ENCODE measurements at places on chromosomes 3 and 15. TPM values are rescaled to one million over a fixed set of nuclear protein-coding genes. Genes with fewer than 3 reads are reported as not detected.
A peak's percentile ranks its signal among the peaks of the same experiment; 100 is the strongest.

The TMC3 gene
- not detected for total RNA-seq

GRCh38 chr3:194989241-194989640, 281.7 kb downstream of the XXYLT1 start:
- DNase-seq = no peak

GRCh38 chr3:181899702-181900101, 188.0 kb downstream of the SOX2 start:
- peak; percentile 18 for DNase-seq

GRCh38 chr15:67746450-67746849, 78.9 kb upstream of the SKOR1 start:
- DNase-seq = no peak

- DNase-seq = no peak
These were observed 130.1 kb upstream of the LINGO1 start for GRCh38 chr15:77762747-77763355.

GRCh38 chr3:101509811-101510210, 3.2 kb downstream of the SENP7 start:
- peak; percentile 53 for DNase-seq
